Activated CD8-positive, alpha-beta memory T cell treated with anti-CD3 and anti-CD28 coated beads, Interleukin-2, amount 50 U/mL, for 4 hours (primary cell): ENCODE measurements at places on chromosomes 11 and 22.

DNA sequence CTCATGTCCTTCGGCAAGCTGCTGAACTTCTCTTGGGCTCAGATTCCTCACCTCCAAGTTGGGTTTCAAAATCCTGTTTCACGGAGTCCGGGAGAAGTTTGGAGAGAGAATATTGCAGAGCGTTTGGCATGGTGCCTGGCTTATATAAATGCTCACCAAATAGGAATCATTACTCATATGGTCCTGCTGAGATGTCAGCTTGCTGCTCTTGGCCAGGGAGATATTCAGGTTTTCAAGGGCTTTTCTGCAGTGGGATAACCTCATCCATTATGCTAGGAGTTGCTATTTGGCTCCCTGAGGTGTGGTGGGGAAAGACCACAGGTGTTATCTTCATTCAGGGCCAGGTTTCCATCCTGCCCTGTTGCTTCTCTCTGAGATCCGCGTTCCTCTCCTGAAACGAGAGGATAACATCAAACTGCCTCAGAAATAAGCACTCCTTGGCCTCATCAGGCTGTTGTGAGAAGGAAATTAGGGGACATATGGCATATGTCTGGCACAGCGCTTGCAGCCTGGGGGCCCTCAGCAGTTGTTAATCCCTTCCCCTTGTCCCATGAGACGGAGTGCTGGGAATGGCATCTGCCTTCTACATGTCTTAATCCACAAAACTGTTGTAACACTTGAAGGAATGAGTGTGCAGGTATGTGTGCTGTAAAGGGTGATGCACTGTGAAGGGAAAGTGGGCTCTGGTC lies 29.9 kb upstream of the ACER3 start:
- no peak for DNase-seq

DNA sequence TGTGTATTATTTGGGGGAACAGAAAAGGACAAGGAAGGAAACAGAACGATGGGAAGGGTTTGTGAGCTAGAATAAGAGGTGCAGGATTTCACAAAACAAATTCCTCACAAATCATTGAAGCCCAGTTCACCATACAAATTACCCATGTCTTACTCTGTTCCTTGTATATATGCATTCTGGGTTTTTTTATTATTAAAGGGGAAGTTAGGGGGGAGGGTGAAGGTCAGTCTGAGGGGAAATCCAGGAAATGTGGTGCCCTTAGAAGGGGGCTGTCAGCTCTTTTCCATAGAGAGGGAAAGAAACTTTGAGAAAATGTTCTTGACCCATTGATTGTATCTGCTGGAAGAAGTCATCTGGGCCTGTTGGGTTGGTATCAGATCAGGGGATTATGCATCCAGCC lies 90.8 kb downstream of the RNF169 start:
- no peak for DNase-seq

DNA sequence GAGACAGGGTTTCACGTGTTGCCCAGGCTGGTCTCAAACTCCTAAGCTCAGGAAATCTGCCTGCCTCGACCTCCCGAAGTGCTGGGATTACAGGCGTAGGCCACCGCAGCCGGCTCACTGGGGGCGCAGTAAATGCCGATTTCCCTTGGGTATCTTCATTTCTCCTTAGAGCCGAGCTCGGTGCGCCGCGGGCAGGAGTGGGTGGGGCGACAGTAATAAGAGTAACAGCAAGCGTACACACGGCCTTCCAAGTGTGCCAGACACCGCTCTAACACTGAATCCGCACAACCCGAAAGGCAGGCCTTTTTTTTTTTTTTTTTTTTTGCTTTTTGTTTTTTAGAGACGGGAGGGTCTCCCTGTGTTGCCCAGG lies 500 bp upstream of the ADSL start:
- DNase-seq: peak; percentile 57

GRCh38 chr11:66951927-66952337 lies 6.3 kb downstream of the PC start:
- no peak for DNase-seq

DNA sequence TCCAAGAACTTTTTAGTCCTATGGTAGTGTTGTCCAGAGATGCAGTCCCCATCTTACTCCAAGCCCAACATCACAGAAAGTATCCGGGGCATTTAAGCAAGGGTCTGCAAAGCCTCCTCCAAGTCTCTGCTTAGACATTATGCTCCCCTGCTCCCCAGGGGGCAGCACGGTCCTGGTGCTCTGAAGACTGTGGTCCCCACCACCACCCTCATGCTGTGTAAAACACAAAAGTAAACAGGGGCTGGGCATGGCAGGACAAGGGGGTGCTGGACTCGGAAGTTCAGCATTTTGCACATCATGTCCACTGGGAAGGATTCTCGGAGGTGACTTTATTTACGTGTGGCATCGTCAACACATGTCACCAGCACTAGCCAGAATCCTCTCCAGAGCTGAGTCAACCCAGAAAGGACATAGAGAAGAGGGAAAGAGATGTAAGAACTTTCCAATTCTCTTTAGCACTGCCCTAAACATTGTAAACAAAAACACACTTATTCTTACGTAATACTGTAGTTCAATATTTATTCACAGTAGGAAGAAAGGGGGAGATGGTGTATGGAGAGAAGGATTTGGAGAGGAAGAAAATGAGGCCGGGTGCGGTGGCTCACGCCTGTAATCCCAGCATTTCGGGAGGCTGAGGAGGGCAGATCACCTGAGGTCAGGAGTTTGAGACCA lies 37.7 kb downstream of the TCIRG1 start:
- no peak for DNase-seq

DNA sequence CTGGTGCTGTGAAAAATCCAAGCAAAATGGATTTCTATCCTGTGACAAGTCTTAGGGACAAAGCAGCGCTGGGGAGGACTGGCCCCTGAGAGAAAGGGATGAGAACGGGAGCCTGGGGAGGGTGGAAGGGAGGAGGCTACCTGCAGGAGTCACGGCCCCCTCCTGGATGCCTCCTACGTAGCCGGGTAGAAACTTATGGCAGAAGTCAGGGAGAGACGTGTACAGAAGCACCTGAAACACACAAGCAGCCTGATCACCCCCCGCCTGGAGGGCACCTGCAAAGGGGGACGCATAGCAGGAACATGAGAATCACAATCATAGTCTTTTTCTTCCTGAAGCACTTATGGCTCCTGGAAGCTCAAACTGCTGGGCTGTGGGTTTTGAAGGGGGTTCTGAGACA lies 6.1 kb downstream of the DHCR7 start:
- DNase-seq: no peak

- DNase-seq: no peak
These were observed 412.4 kb upstream of the CADM1 start for GRCh38 chr11:115916608-115917007.

GRCh38 chr11:12770966-12771597 lies 96.9 kb downstream of the TEAD1 start:
- DNase-seq: no peak

GRCh38 chr11:98207086-98207485 lies 813.7 kb upstream of the CNTN5 start:
- no peak for DNase-seq

GRCh38 chr11:73335204-73335923 lies 27.3 kb downstream of the ARHGEF17 start:
- peak; percentile 82 for DNase-seq

DNA sequence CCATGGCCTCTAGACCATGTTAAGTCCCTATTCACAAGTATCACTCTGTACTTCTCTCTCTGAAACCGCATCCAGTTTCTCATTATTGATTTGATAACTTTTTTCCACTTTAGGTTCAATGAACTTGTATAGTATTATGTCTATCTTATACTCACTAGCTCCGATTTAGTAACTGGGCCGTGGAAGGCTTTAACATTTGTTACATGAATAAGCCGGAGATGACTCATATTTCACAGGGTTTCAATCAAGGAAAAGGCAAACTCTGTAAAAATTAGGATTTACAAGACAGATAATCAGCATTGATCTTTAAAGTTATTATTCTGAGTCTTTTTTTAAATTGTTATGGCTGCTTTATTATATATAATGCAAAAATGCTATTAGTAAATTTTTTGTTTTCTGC lies 662.2 kb upstream of the CNTN5 start:
- no peak for DNase-seq

DNA sequence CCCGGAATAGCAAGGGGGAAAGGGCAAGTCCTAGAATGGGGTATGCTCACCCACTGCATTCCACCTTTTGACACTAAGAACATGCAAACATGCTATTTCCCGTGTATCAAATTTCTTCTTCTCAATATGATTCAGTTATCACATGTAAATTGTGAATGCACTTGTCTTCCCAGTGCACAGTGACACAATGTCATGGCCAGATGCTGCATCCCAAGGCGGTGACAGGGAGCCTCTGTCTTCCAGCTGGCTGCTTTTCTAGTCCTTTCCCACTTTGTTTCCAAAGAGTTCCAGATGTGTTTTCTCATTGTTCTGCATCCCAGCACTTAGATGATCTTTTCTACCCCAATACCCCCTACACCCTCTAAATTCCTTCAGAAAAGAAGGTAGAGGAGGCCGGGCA lies 12.4 kb downstream of the SLC25A18 start:
- DNase-seq: no peak

DNA sequence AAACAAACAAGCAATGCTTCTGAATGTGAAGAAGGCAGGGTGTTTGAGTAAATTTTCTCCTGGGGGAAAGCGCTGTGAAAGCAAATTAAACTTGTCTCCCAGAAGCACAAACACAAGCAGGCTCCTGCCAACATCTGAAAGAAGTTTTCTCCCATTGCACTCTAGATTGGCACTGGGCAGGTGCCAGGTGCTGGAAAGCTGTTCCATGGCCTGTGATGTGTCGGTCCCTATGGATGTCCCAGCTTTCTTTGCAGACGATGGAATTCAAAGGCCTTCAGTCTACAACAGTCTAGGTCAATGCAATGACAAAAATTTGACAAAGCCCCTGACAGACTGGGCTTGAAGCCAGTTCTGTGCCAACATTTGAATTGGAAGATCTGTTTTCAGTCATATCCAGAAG lies 246.1 kb upstream of the NARS2 start:
- DNase-seq: no peak

GRCh38 chr11:40354121-40354520 lies 1105.3 kb downstream of the LRRC4C start:
- DNase-seq: no peak
